ENCODE measurements at places on chromosomes 7 and 10. TPM values are rescaled to one million over a fixed set of nuclear protein-coding genes. Genes with fewer than 3 reads are reported as not detected.

DNA sequence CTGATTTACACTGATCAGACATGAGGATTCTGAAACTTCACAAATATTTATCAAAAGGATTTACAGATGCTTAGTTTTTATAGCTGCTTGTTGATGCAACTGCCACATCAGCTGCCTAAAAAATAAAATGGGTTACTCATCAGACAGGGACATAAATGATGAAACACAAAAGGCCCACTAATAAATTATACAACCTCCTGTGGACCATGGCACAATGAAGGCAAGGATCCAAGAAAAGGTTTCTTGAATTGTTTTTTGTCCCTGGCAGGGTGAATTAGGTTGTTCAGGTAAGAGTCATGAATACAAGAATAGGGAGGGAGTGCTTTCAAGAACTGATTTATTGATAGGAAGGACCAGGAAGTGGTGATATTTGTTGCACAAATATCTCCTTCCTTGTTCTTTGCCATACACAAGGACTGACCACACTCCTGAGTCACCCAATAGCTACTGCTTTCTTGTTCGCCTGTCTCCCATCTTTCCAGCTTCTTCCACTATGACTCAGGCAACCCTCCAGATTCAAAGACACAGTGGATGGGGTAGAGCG lies 234.5 kb downstream of the AHR start:
- DNase-seq, result no peak

- DNase-seq, result peak; percentile 36
These were observed 40.4 kb upstream of the MGMT start for GRCh38 chr10:129426606-129427005.

GRCh38 chr10:3471472-3471871 lies 298.9 kb upstream of the PITRM1 start:
- DNase-seq, result no peak

DNA sequence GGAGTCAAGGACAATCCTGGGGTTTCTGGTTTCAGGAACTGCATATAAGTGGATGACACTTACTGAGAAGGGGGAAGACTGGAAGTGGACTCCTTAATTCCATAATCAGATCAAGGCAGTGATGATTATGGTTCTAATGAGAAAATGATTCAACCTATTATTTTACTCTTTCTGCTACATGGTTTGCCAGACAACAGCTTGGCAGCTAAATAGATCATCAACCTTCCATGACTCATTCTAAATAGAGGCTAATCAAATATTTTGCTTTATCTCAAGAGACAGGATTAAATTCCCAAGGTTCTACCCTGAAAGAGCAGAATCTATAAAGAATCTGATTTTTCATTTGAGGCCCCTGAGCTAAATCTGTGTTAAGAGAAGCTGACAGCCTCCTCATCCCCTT lies 46.3 kb downstream of the CNNM1 start:
- DNase-seq, result no peak

DNA sequence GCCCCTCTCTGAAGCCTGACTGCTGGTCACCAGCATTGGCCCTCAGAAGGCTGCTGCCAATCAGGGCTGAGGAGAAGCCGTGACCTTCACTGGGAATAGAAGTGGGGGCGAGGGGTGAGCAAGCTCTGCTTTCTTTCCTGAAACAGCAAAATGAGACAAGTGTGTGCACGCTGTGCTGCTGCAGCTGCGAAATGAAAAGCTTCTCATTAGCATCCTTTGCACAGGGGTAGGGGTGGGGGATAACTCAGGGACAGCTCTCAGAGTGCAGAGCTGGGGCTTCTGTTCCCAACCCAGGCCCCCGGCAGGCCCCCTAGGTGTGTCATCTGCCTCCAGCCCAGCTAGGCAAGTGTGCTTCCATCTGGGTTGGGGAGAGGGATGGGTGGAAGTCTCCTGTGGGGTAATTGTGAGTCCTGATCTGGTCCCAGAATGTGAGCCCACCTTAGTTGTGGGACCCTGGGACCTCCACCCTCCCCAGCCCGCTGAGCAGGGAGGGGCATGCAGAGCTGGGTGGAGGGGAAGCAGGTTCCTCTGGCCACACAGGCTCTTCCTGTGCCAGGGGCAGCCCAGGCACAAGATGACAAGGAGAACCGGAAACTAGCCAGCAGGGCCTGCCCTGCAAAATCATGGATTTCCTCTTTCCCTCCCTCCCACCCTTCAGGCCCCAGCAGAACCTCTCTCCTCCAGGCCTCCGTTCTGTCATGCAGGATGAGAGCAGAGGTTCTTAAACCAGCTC lies 22.2 kb downstream of the ZNF467 start:
- no peak for DNase-seq

- DNase-seq, result no peak
These were observed 965.7 kb downstream of the REEP3 start for GRCh38 chr10:64486901-64487300.

DNA sequence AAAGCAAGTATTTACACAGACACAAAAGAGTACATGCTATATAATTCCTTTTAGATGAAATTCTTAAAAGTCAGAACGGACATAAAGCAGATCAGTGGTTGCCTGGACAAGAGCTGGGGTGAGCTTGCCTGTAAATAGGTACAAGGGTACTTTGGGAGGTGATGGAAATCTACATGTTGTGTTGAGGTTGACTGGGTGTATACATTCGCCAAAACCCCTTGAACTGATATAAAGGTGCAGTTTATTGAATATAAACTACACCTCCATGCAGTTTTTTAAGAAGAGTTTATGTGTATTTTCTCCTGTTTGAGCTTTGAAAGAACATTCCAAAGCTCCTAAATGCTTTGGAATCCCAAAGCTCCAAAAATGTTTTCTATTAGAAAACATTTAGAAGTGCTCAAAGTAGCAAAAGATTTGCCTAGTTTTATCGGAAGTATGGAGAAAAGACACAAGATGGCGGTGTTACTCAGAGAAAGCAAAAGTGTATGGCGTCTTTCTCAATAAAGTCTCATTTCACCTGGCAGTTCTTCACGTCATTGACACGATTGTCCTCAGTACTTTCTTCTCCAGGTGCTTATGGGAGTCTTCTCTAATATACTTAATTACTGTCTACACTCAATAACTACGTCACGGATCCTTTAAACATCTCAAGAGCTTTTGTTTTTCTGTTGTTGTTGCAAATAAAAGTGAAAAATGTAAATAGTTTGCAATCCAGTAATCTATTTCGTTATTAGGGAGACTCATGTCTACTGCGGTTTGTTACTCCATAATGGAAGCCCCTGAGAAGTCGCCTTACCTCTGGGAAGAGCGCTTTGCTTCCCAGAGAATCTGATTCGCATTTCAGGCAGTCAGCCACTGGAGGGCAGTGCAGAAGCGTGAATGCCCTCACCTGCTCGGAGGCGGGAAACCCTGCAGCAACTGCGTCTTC lies 14.7 kb upstream of the SEC61G start:
- peak; percentile 69 for DNase-seq

Gene TRA2A
- 327 TPM for polyA plus RNA-seq

GRCh38 chr10:118259288-118259906 lies 82.7 kb downstream of the FAM204A start:
- DNase-seq, result no peak

- no peak for DNase-seq
These were observed 27.9 kb upstream of the DAGLB start for GRCh38 chr7:6475433-6476186.

DNA sequence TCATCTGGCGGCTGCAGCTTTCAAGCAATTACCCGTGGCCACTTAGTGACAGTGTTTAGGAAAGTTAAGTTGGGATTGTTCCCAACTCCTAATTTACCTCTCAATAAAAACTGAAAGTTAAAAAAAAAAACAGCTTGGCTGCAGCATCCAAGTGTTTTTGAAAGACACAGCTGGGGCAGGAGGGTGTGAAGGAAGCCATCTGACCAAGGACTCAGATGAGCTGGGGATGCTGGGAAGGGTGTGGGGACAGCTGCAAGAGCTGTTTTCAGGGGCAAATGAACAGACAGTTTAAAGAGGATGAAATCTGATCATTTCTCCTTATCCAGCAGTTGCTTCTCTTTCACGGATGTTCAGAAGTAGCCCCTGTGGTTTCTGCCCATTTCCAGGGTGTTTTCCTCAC lies 129.2 kb upstream of the CDCA7L start:
- DNase-seq, result peak; percentile 29

- no peak for DNase-seq
These were observed 97.9 kb downstream of the NKX6-2 start for GRCh38 chr10:132687893-132688579.

Gene MAGI2
- 32.8 TPM for polyA plus RNA-seq

Data from left renal cortex interstitium (tissue), 4 donors.